Vagina (tissue), 2 donors: ENCODE measurements at places on chromosomes 2 and 18. TPM values are rescaled to one million over a fixed set of nuclear protein-coding genes. Genes with fewer than 3 reads are reported as not detected.

DNA sequence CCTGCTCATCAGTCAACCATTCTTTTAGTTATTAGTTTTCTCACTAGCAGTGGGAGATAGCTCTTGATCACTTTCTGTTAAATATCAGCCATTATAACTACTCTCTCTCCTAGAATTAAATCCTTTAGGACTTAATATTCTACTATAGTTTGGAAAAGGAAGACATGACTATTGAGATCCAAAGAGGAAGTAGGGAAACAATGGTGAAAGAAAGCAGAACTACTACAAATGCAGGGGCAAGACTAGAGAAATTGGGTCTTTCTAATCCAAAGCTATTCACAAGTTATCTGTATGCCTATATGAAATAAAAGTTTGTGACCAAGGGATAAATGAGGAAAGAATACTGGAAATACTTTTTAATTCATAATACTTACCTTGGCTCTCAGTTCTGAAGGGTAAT is 65.1 kb downstream of the SRBD1 start:
- peaks cover 35% of the 10 kb centered on the region for H3K36me3 ChIP-seq
- H3K4me1 ChIP-seq = no peaks in the 10 kb centered on the region
- DNase-seq = no peak

DNA sequence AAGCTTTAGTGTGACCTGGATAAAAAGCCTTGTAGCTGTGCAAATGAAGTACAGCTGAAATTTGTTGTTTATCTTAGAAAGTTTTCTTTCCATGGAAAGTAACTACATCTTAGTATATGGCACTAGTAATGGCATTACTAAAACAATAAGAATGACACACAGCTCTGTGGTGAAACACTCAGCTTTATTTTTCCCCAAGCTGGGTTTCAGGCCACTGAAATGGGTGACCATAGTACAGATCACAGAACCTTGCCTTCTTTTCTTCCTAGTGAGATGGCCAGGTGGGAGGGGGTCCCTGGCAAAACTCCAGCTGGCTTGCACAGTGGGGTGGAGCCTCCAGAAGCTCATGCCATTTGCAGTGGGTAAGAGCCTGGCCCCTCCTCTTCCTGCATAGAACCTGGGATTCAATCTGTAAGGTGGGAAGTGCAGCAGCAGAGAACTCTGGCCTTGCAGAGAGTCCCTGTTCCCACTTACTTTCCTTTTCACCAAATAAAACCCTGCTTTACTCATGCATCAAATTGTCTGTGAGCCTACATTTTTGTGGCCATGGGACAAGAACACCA is 17.6 kb upstream of the GRP start:
- no peaks in the 10 kb centered on the region for H3K4me1 ChIP-seq
- no peak overlapping the region for H3K4me3 ChIP-seq
- DNase-seq = no peak

GRCh38 chr18:10475654-10476291 is 21.3 kb downstream of the APCDD1 start:
- H3K4me3 ChIP-seq = no peak overlapping the region
- H3K4me1 ChIP-seq = peaks cover 27% of the 10 kb centered on the region
- peaks cover 11% of the 10 kb centered on the region for H3K36me3 ChIP-seq
- no peaks in the 10 kb centered on the region for H3K27me3 ChIP-seq

- H3K27me3 ChIP-seq = no peaks in the 10 kb centered on the region
- no peaks in the 10 kb centered on the region for H3K4me1 ChIP-seq
- peaks cover 17% of the 10 kb centered on the region for H3K36me3 ChIP-seq
- DNase-seq = no peak
Observed at GRCh38 chr2:131043199-131044074, 49.8 kb downstream of the FAM168B start.

GRCh38 chr2:84443477-84443876 is 15.6 kb downstream of the SUCLG1 start:
- H3K27me3 ChIP-seq = no peaks in the 10 kb centered on the region
- no peaks in the 10 kb centered on the region for H3K4me1 ChIP-seq
- H3K27ac ChIP-seq = no peak overlapping the region

ELOA2 gene
- total RNA-seq = not detected
